Left colon (tissue), 2 donors: ENCODE measurements at places on chromosomes 16 and 17.

DNA sequence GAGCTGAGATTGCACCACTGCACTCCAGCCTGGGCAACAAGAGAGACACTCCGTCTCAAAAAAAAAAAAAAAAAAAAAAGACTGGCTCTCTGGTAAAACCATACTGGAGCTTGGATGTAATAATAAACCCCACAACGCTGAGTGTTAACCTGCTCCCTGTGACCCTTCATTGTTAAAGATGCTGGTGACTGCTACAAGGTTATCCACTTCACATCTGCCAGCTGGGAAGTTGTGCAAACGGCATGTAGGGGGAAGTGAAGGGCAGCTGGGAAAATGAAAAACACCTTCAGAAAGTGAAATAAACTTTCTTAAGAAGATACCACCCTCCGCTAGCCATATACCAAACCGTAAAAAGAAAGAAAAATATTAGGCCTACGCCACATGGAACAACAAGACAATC, 131.0 kb upstream of the NUDT7 start:
- DNase-seq: no peak

- DNase-seq: no peak
Measured at GRCh38 chr16:29146266-29146665, 161.4 kb downstream of the LAT start.

DNA sequence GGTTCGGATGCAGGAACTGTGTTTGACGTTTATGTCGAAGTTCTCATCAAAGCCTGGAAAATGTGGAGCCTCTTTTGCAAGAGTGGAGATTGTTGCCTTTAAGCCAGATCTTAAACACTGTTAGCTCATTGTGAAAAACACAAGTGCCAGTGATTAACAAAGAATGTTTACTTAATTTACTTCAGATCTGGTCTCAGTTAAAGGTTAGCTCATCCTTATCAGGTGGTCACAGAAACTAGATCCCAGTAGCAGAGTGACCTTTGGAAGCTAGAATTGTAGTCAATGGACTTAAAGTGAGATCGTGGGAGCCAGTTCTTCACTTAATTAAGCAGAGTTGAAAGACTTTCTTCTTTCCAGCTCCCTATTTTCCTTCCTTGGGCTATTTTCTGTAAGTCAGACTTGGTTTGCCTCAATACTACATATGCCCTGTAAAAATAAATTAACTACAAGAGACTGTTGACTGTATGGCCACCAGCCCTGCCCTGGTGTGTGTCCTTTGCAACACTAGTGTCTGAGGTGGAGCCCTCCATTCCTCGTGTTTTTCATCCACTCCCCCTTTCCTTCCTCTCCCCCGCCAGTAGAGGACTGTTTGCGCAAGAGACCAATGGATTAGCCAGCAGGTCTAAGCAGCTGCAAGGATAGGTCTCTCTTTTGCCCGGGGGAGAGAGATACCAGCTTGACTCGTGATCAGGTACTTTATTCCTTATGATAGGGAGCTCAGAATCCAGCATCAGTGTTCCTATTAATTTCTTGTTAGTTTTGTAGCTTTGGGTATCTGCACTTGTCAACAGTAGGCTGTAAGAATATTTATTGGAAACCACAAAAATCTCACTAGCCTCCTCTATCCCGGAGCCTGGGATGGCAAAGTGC, 20.2 kb downstream of the FBXO39 start:
- no peak for DNase-seq

- no peak for DNase-seq
Measured at GRCh38 chr16:49548325-49548970, 174.8 kb downstream of the C16orf78 start.

DNA sequence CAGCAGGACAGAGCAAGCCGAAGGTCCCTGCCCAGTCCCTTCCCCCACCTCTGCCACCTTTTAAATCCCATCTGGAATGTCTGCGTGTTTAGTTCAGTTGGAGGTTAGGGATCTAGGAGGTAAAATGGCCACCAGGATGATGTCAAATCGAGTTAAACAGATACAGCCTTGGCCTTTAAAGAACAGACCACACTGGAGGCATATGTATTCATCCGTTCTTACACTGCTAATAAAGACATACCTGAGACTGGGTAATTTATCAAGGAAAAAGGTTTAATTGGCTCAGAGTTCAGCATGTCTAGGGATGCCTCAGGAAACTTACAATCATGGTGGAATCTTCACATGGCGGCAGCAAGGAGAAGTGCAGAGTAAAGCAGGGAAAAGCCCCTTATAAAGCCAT, 167.8 kb upstream of the CACNG5 start:
- no peak for DNase-seq

- DNase-seq: peak; percentile 67
Measured at GRCh38 chr16:85759631-85760419, 8.9 kb upstream of the C16orf74 start.
